ENCODE measurements at places on chromosomes 7 and 10. TPM values are rescaled to one million over a fixed set of nuclear protein-coding genes. Genes with fewer than 3 reads are reported as not detected.

DNA sequence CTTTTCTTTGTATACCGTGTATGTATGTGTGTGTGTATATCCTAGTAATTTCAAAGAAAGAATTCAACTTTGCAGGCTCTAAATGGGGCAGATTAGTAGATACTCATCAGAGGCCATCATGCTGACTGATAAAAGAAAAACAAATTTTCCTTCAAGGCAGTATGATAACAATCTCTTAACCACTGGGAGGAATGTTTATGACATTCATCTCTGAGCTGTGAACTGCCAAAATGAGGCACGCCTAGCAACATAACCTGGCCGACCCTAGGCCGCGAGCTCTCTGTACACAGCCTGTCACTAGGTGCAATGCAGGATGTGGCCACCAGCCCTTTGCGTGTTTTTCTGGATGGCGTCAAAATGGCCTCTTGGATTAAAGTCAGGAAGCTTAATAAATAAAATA, 343.7 kb upstream of the GALNT17 start:
- H3K36me3 ChIP-seq: no peaks in the 10 kb centered on the region
- no peaks in the 10 kb centered on the region for H3K27me3 ChIP-seq
- no peaks in the 10 kb centered on the region for H3K4me1 ChIP-seq
- no peak overlapping the region for H3K27ac ChIP-seq
- no peak for DNase-seq
- H3K4me3 ChIP-seq: no peak overlapping the region

- DNase-seq: no peak
- H3K36me3 ChIP-seq: no peaks in the 10 kb centered on the region
These were observed 245.3 kb downstream of the NSUN6 start for GRCh38 chr10:18406136-18406535.

PILRA gene
- 1.9 TPM for total RNA-seq

PKD1L1 gene
- 0.18 TPM for total RNA-seq

TBC1D12 gene
- 0.78 TPM for total RNA-seq

All from CD8-positive, alpha-beta memory T cell (primary cell).